ENCODE measurements at places on chromosomes 11 and 22.

DNA sequence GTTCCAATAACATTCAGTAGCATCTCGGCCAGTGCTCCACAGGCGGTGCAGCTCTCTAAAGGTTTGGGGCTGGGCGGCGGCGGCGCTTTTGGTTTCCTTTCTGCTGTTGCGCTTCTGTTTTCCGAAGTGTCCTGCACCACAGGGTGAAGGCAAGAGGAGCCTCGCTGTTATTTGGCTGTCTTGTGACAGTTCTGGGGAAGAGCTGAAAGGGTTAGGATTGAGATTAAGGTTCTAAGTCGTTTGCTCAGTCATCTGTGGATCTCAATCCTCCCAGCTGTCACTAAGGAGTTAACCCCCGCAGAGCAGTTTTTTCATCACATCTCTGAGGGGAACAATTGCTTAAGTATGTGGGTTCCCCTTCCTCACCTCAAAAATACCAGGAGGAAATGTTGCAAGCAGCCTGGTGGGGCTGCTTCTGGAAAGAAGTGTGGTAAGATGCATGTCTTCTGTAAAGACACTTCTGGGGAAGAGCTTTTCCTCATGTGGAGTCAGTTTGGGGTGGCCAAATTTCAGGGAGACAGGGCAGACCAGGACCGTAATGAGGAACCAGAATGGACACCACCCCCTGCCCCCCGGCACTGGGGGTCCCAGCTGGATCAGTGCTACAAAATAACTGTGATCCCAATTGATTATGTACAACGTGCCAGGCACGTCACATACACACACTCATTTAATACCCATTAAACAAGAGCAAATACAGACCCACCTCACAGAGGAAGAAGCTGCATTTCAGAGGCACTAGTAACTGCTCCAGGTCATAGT lies 14.2 kb downstream of the TMEM121B start:
- no peak for DNase-seq

DNA sequence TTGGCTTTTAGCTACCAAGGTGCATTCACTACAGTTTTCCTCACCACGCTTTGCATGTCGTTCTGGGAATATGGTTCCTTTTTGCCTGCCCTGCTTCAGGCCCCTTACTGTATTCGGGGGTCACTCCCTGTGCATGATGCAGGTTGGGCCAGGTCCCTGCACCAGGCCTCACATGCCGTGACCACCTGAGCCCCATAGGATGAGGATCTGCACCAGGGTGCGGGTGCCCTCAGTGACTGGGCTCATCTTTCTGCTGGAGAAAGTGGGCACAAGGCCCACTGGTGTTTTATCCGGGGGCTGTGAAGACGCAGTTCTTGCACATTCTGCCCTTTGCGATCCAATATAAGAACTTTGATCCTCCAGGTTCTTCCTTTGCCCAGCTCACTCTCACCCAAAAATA lies 45.7 kb upstream of the CABP7 start:
- DNase-seq: no peak

DNA sequence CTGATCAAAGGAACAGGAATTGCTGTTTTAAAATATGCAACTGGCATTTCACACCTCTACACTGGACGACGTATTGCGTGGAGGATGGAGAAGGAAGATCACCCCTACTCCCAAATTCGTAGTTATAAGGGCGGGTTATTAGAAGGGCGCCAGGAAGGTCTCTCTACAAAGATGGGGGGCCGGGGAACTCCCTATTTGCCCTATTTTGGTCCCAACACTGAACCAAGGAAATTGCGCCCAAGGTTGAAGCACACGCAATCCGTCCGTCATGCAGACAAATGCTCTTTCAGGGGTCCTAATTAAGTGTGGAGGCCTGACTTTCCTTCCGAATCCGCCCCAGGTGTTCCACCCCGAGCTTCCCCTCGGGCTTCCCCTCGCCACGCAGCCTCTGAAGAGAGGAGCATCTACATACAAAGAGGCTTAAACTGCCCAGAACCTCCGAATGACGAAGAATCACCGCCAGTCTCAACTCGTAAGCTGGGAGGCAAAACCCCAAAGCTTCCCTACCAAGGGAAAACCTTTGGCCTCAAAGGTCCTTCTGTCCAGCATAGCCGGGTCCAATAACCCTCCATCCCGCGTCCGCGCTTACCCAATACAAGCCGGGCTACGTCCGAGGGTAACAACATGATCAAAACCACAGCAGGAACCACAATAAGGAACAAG lies 396 bp downstream of the NPAT start:
- peak; percentile 42 for DNase-seq

DNA sequence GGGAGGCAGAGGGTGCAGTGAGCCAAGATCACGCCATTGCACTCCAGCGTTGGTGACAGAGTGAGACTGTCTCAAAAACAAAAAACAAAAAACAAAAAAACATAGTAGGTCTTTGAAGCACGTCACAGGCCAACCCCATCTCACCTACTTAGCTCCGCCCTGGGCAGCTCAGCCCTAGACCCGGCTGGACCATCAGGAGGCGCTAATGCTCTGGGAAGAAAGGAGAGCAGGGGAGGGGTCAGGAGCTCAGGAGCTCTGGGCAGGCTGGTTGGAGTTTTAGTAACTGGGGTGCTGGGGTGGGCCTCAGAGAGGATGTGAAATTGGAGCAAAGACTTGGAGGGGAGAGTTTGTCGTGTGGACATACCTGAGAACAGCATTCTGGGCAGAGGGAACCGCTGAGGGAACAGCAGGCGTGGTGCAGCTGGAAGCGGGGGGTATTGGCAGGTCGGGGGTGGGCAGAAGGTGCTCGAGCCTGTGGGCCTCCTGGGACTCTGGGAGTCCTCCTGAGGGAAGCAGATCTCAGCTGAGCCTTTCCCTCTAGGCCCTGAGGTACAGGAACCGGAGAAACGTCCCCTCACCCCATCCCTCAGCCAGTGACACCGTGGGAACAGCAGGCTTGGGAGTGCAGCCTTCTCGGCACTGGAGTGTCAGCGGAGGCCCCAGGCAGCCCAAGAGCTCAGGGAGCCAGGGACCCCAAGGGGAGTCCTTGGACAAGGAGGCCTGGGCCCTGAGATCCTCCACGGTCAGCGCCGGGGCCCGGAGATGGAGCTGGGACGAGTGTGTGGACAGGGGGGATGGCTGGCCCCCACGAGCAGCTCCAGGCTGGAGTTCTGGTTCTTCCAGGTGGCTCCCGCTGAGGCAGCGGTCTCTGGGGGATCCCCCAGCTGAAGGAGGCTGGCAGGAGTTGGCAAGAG lies 2.2 kb upstream of the RPS6KA4 start:
- DNase-seq: no peak

- no peak for DNase-seq
These were observed 167.5 kb downstream of the CNTN5 start for GRCh38 chr11:99188221-99188620.

DNA sequence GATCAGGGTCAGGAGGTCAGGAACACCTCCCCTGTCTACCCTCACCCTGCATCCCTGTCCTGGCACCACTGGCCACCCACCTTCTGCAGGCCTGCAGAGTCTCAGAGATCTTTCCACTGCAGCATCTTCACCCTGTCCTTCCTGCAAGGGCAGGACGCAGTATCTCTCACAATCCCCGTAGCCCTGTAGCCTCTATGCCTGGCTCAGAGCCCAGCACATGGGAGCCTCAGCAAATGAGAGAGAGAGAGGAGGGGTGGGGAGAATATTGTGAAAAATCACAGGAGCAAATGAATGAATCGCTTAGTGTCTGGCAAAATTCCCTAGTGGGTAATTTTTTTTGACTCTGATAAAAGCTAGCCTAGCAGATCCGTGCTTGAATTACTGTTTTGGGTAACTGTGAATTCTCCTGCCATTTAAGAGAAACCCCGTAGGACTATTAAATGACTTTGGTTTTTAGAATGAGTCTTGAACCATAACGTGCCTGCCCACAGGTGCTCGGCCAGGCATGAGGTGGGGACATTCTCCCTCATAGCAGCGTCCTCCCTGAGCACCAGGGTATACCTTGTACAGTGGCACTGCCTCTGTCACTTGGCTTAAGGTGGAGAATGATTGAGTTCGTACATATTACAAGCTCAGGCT lies 91.5 kb downstream of the MORC2 start:
- DNase-seq: no peak

DNA sequence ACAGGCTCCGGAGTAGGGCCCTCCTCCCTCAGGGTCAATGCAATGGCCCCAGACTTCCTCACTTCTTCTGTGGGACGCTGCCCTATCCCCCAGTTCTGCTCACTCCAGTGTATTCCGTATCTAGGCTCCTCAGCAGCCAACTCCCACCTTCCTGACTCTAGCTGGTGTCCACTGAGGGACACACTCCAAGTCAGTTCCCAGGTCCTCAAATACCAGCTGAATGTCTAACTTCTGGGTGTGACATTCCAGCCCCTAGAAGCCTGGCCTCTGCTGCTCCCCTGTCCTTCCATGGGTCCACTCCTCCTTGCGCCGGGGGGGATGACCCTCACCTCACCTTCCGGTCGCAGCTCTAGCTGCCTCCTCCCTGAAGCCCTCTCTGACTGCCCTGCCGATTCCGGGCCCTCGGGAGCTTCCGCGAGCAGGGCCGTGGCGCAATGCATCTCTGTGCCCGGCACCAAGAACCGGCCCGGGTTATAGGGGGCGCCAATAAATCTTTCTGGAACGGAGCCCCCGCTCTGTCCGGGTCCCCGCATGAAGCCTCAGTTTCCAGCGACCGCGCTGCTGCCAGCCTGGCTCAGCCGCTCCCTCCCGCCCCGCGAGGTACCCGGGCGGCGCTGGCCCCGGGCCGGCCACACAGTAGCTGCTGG lies 15.4 kb downstream of the BAD start:
- DNase-seq: peak; percentile 63

GRCh38 chr11:92362989-92363388 lies 138.4 kb downstream of the FAT3 start:
- no peak for DNase-seq

- DNase-seq: no peak
These were observed 27.1 kb downstream of the CYTH4 start for GRCh38 chr22:37309211-37310074.

DNA sequence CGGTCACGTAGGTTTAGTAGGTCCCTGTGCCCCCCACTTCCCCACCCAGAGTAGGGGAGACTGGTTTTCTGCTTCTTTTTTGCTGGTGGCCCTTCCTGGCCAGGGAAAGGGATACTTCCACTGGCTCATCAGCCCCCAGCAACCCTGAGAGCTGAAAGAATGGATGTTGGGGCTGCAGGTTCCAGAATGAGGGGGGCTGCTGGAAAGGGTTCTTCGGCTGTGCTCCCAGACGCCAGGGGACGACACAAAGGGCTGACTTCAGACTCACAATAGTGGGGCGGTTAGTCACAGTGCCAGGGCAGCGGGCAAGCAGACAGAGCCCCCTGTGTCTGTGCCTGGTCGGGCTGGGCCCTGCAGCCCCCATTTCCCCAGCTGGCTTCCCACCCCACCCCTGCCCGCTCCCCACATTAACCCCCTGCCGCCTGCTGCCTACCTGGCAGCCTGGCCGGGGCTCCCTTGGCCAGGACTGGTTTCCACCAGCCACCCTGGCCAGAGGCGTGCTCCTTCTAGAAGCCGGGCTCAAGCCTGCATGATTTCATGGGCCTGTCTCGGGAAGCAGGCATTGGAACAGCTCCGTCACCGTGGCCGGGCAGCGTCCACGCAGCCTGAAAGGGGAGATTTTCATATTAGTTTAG lies 79.1 kb upstream of the WNT7B start:
- DNase-seq: no peak

GRCh38 chr11:68690671-68691401 lies 6.5 kb downstream of the GAL start:
- peak; percentile 15 for DNase-seq

- no peak for DNase-seq
These were observed 52.2 kb downstream of the GAB2 start for GRCh38 chr11:78365381-78365792.

DNA sequence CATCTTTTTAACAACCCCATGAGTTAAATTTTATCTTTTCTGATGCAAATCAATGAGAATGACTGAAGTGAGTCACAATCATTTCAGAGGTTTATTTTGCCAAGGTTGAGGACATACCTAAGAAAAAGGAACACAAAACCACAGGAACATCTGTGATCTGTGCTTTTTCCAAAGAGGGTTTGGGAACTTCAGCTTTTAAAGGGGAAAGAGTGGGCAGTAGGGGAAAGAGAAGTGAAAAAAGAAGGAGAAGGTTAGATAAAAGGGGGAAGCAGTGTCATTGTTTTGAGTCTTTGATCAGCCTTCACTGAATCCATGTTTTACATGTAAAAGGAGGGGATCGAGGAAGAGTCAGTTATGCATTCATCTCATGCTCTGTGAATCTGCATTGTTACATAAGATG lies 45.3 kb upstream of the SPON1 start:
- DNase-seq: no peak

GRCh38 chr11:60915248-60915914 lies 1.4 kb downstream of the TMEM109 start:
- DNase-seq: peak; percentile 52

DNA sequence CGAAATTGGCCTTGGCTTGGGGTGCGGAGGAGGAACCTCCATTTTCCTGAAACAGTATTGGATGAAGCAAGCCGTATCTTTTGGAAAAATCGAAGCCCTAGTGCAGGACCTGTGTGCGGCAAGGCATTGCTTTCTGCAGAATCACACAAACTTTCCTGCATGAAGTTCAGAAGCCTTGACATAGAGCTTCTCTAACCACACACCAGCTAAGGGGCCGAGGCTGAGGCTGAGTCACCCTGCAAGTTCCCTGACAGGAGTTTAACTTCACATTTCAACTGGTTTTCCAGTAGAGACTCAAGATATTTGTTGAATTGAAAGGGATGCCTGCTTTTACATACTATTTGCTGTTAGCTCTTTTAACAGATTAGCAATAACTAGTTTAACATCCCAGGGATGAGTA lies 67.8 kb downstream of the TCF20 start:
- DNase-seq: peak; percentile 69

- no peak for DNase-seq
These were observed 2.3 kb downstream of the PACSIN3 start for GRCh38 chr11:47183969-47184368.

DNA sequence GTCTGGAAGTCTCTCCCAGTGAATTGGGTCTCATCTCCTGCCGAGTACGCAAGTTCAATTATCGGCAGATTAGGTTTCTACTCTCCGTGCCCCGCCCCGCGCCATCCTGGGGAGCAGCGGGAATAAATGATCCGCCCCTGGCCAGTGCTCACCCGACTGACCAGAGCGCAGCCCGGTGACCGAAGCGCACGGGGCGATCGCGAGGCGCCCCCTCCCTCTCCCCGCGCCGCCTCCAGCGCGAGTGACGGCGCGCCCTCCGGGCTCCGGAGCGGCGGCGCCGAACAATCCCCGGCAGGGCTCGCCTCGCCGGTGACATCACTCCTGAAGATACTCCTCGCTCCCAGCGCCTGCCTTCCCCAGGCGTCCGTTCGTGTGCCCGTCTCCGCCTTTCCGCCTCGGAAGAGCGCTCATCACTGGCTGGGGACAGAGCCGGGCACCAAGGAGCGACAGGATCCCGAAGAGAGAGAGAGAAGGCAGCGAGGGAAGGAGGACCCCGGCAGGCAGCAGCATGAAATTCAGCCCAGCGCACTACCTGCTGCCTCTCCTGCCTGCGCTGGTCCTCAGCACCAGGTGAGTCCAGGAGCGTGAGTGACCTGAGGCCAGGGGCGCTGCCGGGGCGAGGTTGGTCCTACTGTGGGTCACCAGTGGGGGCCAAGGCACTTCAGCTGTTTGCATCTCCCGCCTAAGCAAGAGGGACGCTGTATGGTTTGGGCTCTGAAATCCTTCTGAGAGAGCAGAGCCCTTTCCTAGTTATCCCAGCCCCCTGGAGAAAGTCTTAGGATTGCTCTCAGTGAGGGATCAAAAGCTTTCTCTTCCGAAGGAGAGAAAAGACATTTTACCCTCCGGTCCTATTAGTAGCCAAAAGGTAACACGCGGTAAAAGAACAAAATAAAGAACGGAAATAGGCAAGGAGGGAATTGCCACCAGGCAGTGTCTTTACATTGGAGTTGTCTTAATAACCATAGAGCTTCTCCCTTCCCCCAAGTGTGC lies at the start of gene LUZP2:
TSS of gene LUZP2 (plus strand) at position 318 of the 990 bp plus-strand sequence.
- DNase-seq: no peak

GRCh38 chr11:119025978-119026766 lies 4.5 kb downstream of the SLC37A4 start:
- no peak for DNase-seq

Measured in T-helper 1 cell (primary cell).